Hematopoietic multipotent progenitor cell treated with erythropoietin and hydrocortisone succinate and interleukin-3 and kit ligand, for 15 days (in vitro differentiated cells): ENCODE measurements at places on chromosomes 3 and 15.

DNA sequence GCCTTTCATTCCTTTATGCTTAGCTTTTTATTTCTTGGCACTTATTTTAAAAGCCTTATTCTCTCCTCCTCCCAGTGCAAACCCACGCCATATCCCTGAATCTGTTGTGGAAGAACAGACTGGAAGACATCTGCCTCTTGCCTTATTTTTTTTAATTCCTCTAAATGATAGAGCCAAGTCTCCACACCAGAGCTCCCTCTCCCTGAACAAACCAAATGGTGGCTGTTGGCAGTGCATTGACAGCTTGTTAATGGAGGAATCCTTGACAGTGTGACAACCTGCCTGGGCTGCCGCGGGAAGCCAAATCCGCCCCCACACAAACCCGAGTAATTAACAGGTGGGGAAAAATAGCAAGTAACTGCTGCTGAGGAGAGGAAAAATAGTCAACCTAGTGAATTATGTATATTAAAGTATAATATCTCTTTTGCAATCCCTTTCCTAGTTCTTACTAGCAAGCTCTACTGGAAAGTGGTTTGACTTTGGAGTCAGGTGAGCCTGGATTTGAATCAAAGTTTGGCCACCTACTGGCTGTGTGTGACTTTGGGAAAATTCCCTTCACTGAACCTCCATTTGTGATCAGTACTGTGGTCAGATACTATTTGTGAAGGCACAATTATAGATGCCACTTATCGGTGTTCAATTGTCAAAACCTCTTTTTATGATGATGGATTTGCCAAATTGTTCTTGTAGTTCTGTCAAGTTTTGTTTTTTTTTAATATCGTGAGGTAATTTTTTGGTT lies 589.6 kb downstream of the PDCD6IP start:
- DNase-seq: no peak

DNA sequence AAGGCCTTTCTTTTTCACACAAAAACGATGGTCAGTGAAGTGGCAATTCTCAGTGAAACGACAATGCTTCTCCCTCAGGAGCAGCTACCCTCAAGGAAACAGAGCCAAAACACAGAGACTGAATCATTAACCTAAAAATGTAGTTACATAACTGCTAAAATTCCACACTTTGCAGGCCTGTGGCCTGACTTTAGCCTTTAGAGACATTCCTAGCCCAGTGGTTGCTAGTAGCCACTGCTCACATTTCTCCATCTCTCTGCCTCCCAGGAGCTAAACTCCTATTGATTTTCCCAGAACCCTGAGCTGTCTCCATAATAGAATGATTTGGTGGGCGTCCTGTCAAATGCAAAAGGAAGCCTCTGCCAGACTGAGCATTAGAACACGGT lies 630.1 kb upstream of the KCNMB2 start:
- DNase-seq: no peak

- peak; percentile 16 for DNase-seq
These were observed 749 bp downstream of the RSRC1 start for GRCh38 chr3:158110658-158111018.

GRCh38 chr15:48041454-48041853 lies 79.3 kb upstream of the SLC24A5 start:
- no peak for DNase-seq

DNA sequence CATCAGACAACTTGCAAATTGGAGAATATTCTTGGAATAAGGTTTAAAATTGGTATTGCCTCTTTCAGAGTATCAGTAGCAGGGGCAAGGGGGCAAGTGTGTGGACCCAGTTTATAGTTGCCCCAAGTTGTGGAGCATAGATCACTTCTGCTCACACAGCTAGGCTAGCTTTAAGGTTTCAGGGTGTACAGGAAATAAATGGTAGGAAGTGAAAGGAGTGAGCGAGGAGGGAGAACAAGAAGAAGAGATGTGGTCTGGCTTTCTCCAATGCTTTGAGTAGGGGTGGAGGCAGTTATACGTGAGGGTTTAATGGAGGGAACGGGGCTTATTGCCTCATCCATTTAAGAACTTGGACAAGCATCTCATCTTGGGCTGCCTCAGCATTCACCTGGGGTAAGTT lies 290.0 kb upstream of the CFAP20DC start:
- DNase-seq: no peak

- DNase-seq: no peak
These were observed 116.3 kb upstream of the MEF2A start for GRCh38 chr15:99449514-99449913.

GRCh38 chr15:38885001-38885400 lies 320.4 kb upstream of the RASGRP1 start:
- DNase-seq: no peak

- no peak for DNase-seq
These were observed 30.3 kb downstream of the SUCLG2 start for GRCh38 chr3:67624078-67624477.

GRCh38 chr3:74036568-74036967 lies 411.8 kb upstream of the PDZRN3 start:
- DNase-seq: no peak
